ENCODE measurements at places on chromosomes 7 and 10.

DNA sequence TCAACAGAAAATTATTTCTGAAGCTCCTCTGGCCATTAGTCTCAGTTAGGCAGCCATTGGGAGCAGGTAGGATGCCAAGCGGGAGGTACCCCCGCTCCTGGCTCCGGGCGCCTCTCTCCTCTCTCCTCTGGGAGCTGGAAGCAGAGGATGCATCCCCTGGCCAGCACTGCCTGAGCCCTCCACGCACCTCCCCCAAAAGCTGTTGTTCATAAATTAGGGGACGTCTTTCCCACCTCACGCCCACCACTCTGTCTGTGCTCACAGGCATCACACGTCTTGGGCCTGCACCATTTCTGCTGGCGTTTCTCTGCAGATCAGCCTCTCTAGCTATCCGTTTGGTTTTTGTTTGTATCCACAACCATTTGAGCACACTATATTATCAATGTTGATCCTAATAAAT lies 609.0 kb upstream of the FOXK1 start:
- DNase-seq: no peak

GRCh38 chr10:1538531-1539061 lies 198.7 kb downstream of the ADARB2 start:
- DNase-seq: no peak

GRCh38 chr7:139585042-139585441 lies 61.6 kb downstream of the CLEC2L start:
- DNase-seq: no peak

DNA sequence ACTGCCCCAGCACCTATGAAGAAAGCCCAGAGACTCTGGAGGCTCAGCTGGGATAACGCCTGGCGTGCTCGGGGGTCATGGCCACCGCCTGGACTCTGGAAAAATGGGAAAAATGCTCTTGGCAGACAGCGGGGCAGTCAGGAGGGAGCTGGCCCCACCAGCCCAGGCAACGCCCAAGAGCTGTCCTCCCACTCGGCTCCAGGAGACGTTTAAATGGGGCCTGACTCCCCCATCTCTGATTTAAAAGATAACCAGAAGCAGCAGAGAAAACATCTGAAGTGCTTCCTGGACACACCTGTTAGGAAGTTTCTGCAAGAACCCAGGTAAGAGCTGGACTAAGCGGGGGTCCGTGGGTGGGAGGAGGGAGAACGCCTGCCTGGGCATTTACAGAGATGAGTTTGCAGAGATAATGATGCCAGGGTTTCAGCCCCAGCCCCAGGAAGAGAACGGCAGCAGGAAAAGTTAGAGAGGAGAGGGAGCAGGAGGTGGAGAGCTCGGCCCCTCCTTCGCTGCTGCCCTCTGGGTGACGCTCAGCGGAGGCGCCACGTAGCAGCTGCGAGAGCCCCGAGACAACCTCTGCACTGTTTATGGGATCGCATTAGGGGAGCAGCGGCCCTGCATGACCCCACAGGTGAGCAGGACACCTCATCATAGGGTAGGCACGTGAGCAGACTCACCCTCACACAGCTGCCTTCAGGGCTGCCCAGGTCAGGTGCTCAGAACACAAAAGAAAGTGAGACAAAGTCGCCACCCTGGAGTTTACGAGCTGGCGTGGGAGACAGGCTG lies 83.5 kb upstream of the INSIG1 start:
- DNase-seq: no peak

- DNase-seq: no peak
Observed at GRCh38 chr10:17787087-17787961, 21.8 kb upstream of the MRC1 start.

GRCh38 chr7:142298009-142298408 lies 40.2 kb upstream of the PRSS58 start:
- no peak for DNase-seq

GRCh38 chr7:117654780-117655179 lies 175.0 kb downstream of the CFTR start:
- no peak for DNase-seq

DNA sequence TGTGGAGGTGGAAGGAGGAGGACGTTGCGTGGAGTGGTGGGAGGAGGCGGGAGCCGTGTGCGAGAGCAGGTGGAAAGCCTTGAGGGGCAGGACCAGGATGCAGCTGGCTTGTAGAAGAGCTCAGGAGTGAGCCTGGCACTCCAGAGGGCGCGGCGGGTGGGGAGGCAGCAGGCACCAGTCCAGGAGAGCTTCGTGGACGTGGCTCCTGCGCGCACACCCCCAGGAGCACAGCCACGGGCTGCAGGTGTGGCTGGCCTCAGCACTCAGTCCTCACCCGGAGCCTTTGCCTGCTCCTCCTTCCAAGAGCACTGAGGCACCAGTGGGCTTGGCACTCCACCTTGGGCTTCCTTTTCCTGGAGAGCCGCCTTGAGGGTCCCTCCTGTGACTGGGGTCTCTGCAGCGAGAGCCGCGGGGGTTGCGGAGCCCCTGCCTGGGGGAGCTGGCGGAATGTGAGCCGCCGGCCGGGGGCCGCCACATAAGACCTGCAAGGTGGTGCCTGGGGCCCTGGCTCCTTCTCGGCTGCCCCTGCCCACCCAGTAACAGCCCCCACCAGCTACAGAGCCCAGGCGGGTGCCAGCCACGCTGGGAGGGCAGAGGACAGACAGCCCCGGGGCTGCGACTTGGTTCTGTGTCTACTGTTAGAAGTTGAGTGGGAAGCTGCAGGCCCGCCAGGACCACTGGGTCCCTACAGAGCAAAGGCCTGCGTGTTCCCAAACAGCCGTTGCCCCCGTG lies 11.1 kb downstream of the MAFK start:
- no peak for DNase-seq

DNA sequence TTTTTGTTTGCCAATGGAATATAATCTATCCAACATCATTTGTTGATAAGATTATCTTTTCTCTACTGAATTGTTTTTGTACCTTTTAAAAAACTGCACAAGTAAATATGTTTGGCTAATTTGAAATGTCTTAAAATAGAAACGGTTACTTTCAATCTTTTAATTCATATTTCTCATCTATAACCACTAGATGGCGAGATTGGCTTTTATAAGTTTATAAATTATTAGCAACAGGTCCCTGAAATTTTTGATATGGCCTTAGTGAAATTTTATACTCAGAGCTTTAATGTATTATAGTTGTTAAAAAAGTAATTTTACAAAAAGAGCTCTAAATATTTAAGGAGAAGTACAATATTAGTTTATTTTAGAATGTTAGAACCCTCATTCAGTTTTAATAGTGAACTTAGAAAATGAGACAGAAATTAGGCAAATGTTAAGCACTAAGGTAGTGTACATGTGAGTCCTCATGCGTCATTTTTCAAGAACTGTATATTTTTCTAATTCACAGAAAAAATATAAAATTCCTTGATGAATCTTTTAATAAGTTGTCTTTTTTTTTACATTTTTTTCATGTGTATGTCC lies 592.5 kb downstream of the ARL4A start:
- DNase-seq: no peak

- no peak for DNase-seq
Observed at GRCh38 chr7:50667338-50667737, 102.1 kb upstream of the DDC start.

DNA sequence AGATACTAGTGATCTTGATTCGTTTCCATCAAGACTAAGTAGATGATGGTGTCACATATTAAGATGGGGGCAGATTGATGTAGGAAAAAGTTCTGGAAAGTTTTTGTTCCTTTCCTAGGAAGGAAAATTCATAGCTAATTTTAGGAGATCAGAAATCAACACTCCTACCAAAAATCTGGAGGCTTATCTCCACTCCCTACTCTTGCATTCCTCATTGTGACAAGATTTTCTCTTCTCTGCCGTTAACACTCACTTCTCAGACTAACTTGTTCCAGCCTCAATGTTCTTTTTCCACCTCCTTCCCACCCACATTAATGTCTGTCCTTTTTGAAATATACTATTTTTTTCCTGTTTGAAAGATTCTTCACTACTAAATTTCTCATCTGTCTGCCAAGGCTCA lies 851.9 kb upstream of the GHITM start:
- DNase-seq: no peak

- no peak for DNase-seq
Observed at GRCh38 chr10:66767707-66768106, 158.1 kb upstream of the LRRTM3 start.
